ENCODE measurements at places on chromosomes 4 and X.

GRCh38 chrX:14449773-14450172, 79.6 kb upstream of the GLRA2 start:
- DNase-seq, result no peak

GRCh38 chr4:171561419-171561818, 251.8 kb upstream of the GALNTL6 start:
- DNase-seq, result no peak

GRCh38 chr4:53563824-53564223, 27.5 kb downstream of the LNX1 start:
- DNase-seq, result no peak

- no peak for DNase-seq
These were observed 117.7 kb downstream of the CRLF2 start for GRCh38 chrX:1094566-1095333.

DNA sequence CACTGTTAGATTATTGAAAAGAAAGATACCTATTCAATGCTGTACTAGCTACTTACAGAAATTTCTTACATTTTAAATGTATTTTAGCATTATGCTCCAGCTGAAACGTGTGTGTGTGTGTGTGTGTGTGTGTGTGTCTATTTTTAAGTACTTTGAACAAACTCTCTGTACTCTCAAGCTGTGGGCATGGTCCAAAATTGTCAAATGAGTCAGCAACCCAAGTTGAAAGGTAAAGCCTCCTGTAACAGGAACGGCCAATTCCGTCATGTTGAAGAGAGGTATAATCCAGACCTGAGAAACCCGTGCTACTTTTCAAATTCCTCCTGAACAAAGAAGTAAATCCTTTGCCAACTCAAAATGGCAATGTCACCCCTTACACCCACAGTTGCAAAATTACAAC, 20.5 kb downstream of the MAOB start:
- no peak for DNase-seq

Data from NCI-H1417 (cell line).